ENCODE measurements at places on chromosomes 6 and 20.

DNA sequence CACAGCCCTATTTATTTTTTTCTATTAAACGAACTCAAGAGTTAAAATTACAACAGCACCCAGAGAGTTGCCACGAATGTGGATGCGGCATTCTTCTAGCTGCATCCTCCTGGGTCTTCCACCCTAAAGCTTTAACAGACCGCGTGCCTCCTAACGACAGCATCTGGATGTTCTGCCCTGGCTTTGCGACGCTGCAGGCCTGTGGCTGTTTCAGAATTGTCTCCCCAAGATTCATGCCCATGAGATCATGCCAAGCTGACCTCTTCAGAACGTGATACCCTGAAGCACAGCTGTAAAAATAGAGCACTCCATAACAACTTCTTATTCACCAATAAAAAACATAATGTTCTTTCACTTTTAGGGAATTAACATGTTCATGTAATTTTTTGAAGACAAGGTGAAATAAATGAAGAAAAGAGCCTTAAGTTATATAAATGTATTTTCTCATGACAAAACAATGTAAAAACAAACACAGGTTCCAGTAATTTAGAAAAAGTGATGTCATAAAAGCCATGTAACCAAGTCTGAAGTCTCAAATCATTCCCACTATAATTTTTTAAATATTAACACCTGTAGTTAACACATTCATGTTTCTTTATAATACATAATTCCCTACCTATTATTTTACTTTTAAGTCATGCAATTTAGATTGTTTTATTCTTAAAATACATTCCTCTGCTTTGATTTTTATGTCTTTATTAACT, 26.5 kb downstream of the HIVEP2 start:
- DNase-seq, result no peak

DNA sequence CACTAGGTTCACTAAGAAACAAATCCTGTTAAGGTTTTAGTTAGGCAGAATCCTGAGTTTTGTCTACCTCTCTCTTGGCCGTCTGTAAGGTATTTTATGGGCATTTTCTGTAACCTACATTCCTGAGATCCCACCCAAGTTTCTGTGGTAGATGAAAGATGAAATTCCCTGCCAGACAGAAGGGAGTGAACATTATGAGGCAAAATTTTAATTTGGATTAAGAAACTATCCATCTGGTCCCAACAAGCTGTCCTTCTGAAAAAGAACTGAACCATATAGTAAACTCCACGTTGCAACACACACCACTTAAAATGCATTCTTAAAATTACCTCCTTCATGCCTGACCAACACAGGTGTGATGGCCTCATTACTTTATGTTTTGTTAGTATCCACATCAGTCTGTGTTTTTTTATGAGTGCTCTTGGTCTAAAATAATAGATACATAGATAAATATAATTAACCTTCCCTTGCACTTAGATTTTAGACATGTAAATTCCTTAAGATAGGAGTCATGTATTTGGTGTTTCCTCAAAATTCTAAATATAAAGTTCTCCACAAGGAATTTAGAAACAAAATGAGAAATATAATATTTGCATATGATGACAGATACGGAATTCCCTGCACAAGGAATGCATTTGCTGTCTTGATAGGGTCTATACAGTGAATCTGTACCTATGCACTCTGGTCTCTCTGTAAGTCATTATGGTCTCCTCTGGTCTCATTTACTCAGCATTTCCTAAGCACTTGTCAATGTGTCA, 86.5 kb downstream of the CHD6 start:
- DNase-seq, result no peak

DNA sequence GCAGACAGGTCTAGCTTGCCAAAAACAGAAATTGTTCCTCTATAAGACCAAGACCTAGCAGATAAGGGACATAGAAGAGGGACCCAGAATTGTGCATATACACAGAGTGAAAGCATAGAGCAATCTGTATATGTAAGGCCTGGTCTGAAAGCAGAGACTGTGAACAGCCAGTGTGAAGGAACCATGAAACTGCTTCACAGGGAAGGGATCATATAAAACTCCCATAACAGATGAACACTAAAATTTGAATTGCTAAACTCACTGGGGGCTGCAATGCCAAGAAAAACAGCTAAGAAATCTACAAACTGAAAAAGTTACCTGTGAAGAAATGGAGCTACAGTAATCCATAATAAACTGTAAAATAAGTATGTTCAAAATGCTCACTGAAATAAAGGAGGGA, 7.0 kb downstream of the ZUP1 start:
- DNase-seq, result no peak

DNA sequence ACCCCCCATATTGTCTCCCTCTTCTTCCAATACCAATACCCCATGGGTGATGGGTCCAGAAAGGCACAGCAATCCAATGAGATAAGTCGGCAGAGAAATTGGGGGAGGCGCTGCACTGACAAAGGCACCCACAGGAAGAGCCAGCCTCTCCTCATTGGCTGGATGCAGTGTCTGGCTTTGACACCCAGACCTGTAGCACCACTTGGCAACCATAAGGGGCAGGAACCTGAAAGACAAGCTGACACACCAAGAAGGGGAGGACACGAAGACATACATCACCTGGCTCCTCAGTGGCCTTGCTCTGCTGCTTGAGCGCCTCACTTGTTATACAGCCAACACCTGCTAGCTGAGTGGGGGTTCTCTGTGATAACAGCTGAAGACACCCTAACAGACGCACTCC, 19.4 kb upstream of the SLC4A11 start:
- no peak for DNase-seq

DNA sequence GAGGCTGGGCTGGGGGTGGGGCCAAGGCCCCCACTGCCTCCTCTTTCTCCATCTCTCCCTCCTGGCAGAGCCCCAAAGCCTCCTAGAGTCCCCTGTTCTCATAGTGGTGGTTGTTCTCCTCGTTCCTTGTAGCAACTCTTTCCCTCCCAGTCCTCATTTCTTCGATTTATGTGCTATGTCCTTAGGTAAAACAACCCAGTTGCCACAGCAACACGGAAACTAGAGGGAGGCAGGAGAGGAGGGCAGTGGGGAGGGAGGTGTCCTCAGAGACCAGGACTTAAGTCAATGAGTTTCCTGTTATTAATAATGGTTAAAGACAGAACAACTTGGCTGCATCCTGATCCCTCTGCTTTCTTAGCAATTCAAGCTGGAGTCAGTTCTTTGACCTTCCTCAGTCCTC, 161.0 kb downstream of the INSM1 start:
- no peak for DNase-seq

DNA sequence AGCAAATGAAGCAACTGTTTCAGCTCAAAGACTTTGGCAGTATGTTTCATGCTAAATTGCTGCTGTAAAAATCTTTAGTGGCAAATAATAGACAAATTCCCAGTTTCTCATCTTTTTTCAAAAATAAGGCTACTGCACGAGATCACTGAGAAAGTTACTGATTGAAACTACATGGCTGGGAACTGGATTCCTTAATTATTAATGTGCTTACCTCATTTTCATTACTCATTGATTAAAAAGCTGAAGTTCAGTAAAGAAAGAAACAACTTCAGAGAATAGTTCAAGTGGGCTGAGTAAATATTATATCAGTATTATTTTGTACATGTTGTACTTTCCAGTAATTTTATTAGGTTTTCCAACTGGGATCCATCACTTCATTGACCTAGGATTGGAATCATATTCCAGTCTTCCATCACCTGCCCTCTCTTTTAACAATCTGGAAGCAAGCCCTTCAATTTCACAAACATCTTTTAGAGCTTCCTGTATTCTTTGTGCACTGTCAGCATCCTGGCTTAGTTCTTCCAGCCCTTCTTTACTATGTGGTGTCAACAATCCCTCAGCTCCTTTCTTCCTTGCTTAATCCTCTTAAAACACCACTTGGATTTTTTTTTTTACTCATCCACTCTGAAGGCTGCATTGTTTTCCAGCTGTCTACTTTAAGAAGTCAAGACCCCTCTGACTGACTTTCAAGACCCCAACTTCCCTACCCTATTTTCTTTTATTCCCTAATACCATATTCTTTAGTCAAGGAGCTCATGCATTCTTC, 4.3 kb downstream of the MEI4 start:
- DNase-seq, result no peak

DNA sequence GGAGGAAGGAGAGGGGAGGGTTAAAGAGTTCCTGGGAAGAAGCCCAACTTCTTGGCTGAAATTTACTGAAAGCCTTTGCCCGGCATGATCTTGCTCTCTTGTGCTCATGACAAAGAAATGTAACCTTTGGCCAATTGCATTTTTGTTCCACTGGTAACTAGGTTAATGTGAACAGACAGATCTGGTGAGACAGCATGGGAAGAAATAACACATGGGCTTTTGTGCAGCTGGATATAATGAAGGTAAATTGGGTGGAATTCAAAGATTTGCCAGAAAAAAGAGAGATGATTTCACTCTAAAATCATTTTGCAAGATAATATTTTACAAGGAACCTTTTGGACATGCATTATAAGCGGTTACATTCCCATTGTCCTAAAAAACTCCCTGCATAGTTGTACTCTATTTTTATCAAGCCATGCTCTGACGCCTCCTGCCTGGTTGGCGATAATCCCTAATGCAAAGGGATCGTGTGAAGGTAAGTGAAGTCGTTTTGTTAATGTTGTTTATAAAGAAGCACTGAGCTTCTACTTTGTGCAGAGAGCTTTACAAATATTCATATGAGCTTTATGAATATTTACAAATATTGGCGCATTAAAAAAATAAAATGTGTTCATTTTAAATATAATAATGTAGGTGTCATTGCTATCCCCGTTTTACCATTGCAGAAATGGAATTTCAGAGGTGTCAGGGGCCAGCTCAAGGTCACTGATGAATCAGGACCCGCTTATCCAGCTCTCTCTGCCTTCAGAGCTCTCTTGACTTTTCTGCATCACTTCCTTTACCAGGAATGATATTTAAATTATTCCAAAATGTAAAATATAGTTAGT, 161.3 kb upstream of the AGPAT4 start:
- DNase-seq, result no peak

GRCh38 chr20:13142143-13142542, 78.9 kb upstream of the ISM1 start:
- DNase-seq, result no peak

GRCh38 chr6:83479389-83479788, 32.9 kb upstream of the PRSS35 start:
- DNase-seq, result no peak

DNA sequence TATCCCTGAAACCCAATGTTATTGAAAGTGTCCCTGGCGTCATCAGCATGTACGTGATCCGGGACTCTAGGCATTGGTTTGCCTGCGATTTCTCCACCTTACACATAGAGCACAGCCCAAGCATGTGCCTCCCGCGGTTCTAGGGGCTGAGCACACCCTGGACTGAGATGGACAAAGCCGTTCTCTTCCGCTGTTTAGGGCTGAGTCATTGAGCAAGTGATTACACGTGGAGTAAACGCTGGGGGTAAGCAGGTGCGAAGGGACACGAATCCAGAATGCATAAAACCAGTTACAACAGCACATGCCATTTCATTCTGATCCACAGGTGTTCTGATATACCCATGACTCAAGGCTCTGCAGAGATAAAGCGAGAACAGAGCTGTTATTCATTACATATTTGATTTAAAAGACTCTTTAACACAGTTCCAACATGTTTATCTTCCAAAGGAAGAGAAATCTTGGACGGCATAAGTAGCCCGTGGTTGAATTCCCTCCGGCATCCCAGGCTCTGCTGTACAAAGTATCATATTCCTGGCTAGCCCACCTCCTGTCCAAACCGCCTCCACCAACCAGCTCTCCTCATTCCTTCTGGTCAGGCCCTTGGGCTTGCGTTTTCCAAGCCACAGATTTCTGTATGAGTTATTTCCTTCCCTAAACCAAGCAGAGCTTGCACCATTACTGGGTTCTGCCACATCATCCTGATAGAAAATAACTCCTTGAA, 36.1 kb upstream of the THBS2 start:
- no peak for DNase-seq

- DNase-seq, result no peak
These were observed 52.6 kb downstream of the HECA start for GRCh38 chr6:139187489-139187888.

GRCh38 chr6:111865909-111866546, 7.2 kb downstream of the FYN start:
- no peak for DNase-seq

GRCh38 chr6:24249926-24250325, 107.9 kb downstream of the DCDC2 start:
- DNase-seq, result no peak

DNA sequence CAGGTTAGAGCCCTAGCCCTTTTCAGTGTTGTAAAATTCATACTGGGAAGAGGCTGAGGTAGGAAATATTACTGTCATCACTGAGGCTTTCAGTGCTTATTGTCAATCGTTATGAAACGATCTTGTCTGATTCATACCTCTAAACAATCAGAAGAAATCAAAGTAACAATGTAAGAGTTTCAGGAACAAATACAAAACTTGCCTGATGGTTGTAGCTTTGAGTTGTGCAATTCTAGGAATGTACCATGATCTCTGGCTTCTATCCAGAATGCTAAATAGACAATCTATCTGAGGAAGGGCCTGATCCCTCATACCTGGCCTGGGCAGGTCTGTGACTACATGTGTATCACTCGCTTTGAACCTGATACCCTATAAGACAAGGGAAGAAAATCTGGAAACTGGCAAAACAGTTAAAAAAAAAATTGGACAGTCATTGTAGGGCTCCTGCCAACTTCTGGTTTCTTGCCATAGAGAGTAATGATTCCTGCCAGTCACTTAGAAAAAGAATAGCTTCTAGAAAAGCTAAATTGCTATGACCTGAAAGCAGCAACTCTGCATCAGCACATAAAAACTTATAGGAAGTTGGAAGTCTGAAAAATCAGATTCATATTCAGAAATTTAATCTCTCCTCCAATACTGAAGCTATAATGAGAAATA, 234.7 kb downstream of the BTBD9 start:
- no peak for DNase-seq

DNA sequence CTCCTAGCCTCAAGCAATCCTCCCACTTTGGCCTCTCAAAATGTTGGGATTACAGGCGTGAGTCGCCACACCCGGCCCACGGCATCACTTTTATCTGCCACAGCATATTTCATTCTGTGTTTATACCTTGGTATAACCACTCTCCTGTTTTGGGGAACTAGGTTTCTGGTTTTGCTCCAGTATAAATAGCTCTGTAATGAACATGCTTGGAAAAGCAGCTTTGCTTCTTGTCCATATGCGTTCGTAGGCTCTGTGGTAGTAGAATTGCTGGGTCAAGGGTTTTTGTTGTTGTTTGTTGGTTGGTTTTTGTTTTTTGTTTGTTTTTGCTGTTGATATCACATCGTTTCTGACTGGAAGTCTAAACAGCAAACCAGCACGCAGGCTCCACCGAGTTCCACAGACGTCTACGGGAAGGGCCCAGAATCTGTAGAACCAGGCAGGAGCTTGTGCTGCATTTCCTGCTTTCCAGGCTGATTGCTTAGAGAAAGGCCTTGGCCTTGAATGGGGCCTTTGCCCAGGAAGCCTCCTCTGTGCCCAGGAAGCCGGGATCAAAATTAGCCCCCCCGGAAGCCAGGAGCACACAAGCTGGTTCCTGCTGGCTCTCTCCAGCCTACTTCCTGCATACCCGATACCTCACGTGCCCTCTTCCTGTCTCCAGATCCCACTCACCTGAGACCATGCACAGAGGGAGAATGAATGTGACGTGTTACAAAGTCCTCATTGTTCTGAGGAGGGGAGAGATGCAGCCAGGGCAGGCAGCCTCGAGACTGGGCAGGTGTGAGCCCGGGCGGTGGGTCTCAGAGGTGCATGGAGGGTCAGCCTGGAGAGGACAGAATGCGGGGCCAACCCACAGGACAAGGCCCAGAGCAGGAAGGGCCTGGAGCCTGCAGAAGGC, 34.7 kb downstream of the AAR2 start:
- no peak for DNase-seq

- no peak for DNase-seq
These were observed 229.3 kb downstream of the TMEM242 start for GRCh38 chr6:157094038-157094437.

GRCh38 chr6:138063726-138064125, 43.5 kb downstream of the PERP start:
- DNase-seq, result no peak
